ENCODE measurements at places on chromosomes 11 and 22.

- peak; percentile 47 for DNase-seq
Measured at GRCh38 chr11:107050121-107050520, 31.8 kb upstream of the GUCY1A2 start.

DNA sequence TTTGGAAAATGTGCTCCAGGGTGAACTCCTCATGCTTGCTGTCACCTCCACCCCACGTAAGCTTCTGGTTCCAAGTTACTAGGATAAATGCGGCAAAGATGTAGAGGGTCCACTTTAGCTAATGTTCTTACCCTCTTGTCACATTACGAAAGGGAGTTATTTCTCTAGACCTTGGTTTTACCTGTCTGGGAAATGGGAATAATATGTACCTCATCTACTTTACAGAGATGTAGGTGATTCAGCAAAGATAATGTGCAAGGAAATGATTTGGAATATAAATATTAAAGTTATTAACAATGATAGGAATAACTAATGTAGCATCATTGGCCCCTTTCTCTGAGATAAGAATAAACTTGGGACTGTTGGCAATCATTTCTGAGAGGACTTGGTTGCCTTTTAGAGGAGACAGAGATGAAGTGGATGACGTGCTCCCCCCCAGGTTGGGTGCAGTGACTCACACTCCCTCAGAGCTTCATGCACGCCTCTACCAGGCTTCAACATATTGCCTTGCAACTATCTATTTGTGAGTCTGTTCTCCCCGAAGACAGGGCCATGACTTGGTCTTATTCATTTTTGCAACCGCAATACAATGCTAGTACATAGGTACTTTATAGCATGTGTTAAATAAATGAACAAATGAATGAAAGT, 97.1 kb downstream of the ME3 start:
- DNase-seq: peak; percentile 36

GRCh38 chr11:34449013-34449412, 10.3 kb downstream of the CAT start:
- DNase-seq: no peak

DNA sequence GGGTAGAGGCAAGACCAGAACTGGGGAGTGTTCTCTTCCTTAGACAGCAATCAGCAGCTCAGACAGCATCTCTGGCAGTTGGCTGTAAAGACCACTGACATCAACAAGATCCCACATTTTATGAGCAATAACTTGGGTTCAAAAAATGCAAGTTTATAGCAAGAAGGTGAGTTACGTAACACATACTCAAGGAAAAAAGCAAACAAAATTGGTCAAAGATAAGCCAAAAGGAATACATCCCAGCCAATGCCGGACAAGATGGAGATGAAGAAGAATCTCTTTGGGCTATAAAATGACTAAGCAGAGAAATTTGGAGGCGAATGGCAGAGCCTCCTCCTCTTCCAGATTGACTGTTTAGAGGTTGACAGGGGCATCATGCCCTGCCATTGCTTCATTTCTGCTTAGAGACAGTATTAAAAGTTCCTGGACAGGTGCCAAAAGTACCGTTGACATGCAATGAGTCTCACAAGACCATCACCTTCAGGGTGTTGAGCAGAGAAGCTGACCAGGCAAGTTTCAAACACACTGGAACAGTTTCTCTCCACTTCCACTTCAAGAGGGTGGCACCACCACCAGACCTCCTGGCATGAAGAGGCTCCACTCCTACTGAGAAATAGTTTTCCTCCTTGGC, 55.9 kb downstream of the ENDOD1 start:
- DNase-seq: no peak

- no peak for DNase-seq
Measured at GRCh38 chr11:48093323-48093722, 113.0 kb downstream of the PTPRJ start.

DNA sequence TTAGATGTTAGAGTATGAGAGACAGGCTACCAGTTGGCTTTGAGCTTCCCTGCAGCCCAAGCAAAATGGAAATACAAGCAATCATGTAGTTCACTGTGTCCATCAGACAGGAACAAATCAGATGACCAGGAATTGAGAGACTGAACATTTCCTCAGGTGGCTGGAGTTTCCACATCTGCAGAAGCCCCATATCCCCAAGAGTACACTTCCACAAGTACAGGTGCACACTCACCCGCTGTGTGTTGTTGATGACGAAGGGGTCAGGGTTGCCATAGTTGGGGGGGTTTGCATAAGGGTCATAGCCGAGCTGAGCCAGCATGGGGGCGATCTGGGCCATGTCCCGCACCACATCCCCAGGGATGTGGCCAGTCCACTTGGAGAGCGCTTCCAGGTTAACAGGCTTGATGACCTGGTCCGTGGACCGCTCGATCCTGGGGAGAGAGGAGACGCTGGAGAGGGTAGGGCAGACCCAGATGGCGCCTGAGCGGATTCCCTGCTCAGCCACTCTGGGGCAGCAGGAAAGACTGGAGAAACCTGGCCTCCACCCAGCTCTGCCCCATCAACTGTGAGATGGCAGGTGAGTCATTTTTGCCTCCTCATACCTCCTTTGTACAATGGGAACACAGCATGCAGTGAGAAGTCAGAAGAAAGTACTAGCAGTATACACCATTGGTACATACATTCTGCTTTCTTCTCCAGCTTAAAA, 23.9 kb upstream of the TFIP11 start:
- DNase-seq: no peak

- no peak for DNase-seq
Measured at GRCh38 chr22:25021976-25022711, 69.6 kb downstream of the KIAA1671 start.

DNA sequence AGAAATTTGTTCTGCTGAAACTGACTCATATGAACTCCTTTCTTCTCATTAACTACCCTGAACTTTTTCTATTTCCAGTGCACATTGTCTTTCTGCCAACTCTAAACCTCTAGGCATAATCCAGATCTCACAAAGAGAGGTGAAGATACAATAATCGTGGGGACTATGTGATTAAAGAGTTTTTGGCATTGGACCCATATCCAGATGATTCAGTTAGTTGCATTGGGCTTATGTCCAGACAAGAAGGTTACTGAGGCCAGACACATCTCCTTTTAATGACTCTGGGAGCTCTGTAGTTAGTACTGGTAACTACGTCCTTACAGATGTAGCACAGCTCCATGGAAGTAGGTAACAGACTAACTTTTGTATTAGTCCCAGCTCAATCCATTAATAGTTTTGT, 273.0 kb downstream of the CASP12 start:
- DNase-seq: peak; percentile 28

GRCh38 chr22:28506150-28506535, 173.5 kb downstream of the TTC28 start:
- no peak for DNase-seq

Data from fibroblast of skin of abdomen (primary cell).